ENCODE measurements at places on chromosomes 1 and 21.

GRCh38 chr1:240666568-240667198 lies 54.7 kb upstream of the GREM2 start:
- no peak for DNase-seq

- no peak for DNase-seq
These were observed 94.8 kb upstream of the PRMT6 start for GRCh38 chr1:106961646-106962045.

GRCh38 chr1:207968521-207969009 lies 57.6 kb upstream of the CD34 start:
- no peak for DNase-seq

- no peak for DNase-seq
These were observed 26.8 kb downstream of the LRRC53 start for GRCh38 chr1:74485622-74486021.

- no peak for DNase-seq
These were observed 82.5 kb downstream of the PDE9A start for GRCh38 chr21:42735944-42736343.

DNA sequence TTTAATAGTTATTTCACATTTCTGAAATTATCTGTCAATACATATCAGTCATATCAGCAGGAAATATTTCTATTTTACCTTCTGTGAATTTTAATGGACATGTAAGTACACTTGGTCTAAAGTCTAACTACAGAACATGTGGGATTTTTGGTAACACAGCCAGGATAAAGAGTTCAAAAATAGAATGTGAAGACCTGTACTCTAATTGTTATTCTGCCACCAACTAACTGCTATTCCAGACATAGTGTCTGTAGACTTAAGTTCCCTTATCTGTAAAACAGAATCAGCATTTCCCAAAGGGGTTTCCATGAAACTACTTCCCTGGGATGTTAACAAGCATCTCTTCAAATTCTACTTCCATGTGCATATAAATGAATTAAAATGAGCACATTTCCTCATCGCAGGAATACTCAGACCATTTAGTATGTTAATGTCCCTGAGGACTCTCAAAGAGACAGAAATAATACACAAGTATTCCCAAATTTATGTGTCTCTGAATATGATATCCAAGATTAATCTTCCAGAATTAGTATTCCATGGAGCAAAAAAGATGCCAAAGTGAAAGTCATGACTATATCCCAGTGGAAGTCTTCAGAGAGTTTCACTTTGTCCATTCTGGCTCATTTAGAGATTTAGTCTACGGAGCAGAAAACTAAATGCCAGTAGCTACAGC lies 325.6 kb downstream of the NEGR1 start:
- no peak for DNase-seq

DNA sequence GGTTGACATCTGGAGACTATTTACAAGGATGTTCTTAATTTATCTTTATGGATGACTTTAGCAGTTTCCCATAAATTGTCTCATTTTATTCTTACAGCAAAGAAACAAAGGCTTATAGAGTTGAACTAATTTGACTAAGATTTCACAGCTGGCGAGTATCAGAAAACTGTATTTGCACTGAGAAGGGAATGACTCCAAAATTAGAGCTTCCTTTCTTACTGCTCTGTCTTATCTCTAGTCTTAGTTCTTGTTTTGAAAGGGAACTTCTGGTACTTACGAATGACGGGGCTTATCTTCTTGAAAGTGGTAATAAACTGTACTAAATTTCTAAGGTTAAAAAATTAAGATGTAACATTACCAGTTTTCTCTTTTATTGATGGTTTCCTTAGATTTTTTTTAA lies 13.6 kb downstream of the CNST start:
- no peak for DNase-seq

GRCh38 chr1:204151552-204152309 lies at the start of gene ETNK2:
ETNK2 (minus strand) TSS chr1:204152044; CDS start chr1:204151852, 192 bp downstream.
- DNase-seq, result peak; percentile 53

DNA sequence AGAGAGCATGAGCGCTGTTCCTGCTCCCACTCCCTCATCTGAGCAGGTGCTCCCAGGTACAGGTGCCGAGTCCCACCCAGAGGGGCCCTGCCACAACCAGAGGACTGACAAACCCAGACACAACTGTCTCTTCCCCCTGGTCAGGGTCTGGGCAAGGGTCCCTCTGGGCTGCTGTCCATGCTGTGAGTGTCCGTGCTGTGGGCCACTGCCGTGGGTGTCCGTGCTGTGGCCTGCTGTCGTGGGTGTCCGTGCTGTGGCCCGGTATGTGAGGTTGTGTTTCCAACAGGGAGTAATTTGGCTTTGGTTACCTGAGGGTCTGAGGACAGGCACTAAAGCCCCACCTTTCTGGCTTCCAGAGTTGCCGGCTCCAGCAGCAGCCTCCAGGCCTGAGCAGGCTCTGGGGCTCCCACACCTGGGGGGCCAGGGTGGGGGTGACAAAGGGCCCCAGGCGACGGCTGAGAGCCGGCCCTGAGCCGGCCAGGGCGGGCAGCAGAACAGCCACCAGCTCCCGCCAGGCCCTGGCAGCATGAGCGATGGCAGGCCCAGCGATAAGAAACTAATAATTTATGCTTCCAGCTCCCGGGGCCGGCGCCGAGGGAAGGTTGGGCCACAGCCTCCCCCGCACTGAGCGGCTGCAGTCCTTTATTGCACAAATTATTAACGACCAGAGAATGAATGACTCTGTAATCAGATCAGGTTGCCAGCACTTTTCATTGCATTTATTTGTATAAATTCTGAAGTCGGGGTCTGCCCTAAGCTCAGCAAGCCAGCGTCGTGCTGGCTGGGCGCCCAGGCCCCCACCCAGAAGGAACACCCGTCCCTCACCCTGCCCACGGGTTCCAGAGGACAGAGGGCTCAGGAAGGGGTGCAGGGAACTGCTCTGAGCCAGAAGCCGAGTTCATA lies 7.3 kb upstream of the SAMD11 start:
- DNase-seq, result no peak

- peak; percentile 46 for DNase-seq
These were observed 118.2 kb upstream of the ADGRL2 start for GRCh38 chr1:81682490-81682889.

DNA sequence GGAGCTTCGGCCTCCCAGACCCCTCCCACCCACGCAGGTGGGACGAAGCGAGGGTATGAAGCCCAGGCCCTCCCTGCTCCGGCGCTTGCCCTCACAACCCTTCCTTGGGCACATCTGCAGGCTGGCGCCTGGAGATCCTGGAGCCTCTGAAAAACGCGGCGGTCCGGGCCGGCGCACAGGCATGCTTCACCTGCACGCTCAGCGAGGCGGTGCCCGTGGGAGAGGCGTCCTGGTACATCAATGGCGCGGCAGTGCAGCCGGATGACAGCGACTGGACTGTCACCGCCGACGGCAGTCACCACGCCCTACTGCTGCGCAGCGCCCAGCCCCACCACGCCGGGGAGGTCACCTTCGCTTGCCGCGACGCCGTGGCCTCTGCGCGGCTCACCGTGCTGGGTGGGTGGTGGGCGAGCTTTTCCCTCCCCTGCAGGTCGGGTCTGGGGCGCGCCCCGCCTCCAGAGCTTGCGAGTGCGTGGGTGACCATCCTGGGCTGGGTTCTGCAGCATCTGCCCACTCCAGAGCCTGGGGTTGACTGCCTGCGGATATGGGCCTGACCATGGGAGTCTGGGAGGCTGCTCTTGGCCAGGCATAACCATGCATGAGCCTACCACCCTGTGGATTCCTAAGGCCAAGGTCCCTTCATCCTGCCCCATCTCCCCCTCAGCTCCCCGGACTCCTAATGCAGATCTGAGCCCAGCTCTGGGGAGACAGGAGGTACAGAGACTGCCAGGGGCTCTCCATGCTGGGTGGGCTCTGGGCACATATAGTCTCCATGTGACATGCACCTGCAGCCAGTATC lies 89.8 kb downstream of the TRIM11 start:
- no peak for DNase-seq

All from astrocyte of the spinal cord (primary cell).